NCI-H1092 treated with DMSO at 0.1 percent for 48 hours (cell line): ENCODE measurements at places on chromosomes 5 and 9.

DNA sequence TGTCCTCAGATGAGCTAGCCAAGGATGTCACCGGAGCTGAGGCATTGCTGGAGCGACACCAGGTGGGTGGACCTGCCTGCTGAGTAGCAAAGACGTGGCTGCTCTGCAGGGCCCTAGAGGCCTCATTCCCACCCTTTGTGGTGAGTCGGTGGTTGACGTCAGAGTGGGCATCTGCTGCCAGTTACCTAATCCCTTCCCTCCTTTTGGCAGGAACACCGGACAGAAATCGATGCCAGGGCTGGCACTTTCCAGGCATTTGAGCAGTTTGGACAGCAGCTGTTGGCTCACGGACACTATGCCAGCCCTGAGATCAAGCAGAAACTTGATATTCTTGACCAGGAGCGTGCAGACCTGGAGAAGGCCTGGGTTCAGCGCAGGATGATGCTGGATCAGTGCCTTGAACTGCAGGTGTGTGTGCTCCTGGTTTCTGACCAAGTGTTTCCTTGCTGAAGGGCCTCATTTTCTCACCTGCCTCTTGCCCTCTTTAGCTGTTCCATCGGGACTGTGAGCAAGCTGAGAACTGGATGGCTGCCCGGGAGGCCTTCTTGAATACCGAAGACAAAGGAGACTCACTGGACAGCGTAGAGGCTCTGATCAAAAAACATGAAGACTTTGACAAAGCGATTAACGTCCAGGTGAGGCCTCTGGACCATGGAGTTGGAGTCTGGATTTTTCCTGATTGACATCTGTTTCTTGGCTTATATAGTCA lies 48.9 kb downstream of the DYNC2I2 start:
- DNase-seq = peak; percentile 99

GRCh38 chr5:101517795-101518194 lies 614.7 kb upstream of the ST8SIA4 start:
- DNase-seq = no peak

- DNase-seq = no peak
These were observed 508.1 kb downstream of the NR2F1-AS1 start for GRCh38 chr5:93072831-93073459.

GRCh38 chr5:135024956-135025729 lies 8.9 kb downstream of the PITX1 start:
- DNase-seq = no peak

- DNase-seq = no peak
These were observed 9.2 kb upstream of the MATR3 start for GRCh38 chr5:139284295-139284694.

GRCh38 chr5:150155258-150156026 lies at the start of gene PDGFRB:
PDGFRB (minus strand) TSS chr5:150155845; CDS start chr5:150137047, 18,798 bp downstream.
- DNase-seq = no peak

- DNase-seq = peak; percentile 74
These were observed at the start of gene NIM1K for GRCh38 chr5:43191740-43192557. NIM1K (plus strand) TSS chr5:43192225; CDS start chr5:43245776, 53,551 bp downstream.

DNA sequence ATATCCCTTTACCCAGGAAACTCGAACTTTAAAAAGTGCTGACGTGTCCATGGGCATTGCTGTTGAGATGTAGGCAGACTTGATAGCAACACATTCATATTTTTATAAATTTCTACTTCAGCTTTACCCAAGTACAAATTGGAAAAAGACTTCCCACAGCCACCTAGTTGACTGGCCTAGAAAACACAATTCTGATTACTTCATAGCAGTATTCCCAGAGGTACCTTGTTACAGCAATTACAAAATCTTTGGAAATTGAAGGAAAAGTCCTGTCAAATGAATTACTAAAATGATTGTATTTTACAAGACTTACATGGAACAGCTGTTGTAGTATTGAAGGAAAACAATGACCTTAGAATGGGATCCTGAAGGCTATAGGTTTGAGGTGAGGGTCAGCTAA lies 130.7 kb upstream of the NREP start:
- DNase-seq = no peak

GRCh38 chr5:89015409-89015808 lies 132.4 kb upstream of the MEF2C start:
- DNase-seq = no peak

- no peak for DNase-seq
These were observed 38.6 kb downstream of the B4GALT1 start for GRCh38 chr9:33128570-33128969.

- DNase-seq = no peak
These were observed 19.2 kb downstream of the EFCAB9 start for GRCh38 chr5:172213126-172213525.

DNA sequence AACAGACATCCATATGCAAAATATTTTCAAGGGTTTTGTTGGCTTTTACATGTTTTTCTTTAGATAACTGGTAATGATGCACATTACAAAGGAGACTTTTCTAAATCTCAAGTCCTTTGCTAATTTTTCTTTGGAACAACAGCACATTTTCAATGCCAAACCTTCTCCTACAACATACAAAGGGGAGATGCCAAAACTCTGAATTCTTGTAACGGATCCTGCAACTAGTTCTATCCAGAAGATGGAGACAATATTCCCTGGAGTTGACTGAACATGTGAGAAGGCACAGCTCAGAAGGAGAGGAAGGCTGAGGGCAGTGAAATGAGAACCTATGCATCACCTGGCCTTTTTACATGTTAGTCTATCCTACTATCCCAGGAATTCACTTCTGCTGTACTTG lies 21.0 kb downstream of the DNAJA1 start:
- DNase-seq = no peak

GRCh38 chr5:145937432-145938250 lies 1.3 kb downstream of the SH3RF2 start:
- no peak for DNase-seq

GRCh38 chr9:118463419-118463818 lies 759.2 kb downstream of the TLR4 start:
- no peak for DNase-seq

- DNase-seq = peak; percentile 81
These were observed 372.0 kb upstream of the KIF2A start for GRCh38 chr5:61933787-61934626.

- DNase-seq = no peak
These were observed 77.7 kb downstream of the ZNF354C start for GRCh38 chr5:179137643-179138567.

DNA sequence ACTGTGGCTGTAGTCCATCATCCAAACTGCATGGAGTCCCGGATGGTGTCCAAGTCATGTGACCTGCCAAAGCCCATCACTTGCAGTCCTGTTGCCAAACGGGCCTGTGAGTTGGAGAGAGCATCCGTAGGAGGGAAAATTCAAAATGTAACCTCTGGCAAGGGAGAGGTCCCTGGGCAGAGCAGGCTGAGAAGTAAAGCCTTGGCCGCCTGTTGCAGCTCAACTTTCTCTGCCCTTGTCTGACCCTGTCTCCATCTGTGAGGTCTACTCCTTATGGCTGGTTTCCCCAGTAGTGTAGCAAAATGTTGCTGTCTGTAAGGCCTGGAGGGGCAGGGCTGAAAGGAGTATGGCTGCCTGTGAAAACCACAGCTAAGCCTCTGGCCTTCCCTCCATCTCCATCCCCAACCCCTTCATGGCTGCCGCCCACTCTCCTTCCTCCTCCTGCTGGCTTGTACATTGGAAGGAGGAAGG lies 163.5 kb downstream of the SEMA6A start:
- no peak for DNase-seq

DNA sequence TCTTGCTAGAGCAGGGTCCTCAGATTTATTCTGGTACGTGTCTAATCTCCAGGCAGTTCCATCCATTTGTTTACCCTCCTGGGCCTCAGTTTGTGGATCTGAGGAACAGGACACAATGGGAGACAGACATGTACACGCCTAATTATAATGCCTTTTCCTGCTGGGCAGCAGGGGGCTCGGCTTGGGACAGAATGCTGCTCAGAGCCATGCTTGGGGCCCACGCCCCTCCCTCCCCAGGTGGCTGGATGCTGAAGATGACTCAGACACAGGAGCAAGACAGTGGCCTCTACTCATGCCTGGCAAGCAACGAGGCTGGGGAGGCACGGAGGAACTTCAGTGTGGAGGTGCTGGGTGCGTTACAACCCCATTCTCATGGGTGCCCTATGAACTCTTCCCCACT lies 72.7 kb upstream of the ASS1 start:
- no peak for DNase-seq

DNA sequence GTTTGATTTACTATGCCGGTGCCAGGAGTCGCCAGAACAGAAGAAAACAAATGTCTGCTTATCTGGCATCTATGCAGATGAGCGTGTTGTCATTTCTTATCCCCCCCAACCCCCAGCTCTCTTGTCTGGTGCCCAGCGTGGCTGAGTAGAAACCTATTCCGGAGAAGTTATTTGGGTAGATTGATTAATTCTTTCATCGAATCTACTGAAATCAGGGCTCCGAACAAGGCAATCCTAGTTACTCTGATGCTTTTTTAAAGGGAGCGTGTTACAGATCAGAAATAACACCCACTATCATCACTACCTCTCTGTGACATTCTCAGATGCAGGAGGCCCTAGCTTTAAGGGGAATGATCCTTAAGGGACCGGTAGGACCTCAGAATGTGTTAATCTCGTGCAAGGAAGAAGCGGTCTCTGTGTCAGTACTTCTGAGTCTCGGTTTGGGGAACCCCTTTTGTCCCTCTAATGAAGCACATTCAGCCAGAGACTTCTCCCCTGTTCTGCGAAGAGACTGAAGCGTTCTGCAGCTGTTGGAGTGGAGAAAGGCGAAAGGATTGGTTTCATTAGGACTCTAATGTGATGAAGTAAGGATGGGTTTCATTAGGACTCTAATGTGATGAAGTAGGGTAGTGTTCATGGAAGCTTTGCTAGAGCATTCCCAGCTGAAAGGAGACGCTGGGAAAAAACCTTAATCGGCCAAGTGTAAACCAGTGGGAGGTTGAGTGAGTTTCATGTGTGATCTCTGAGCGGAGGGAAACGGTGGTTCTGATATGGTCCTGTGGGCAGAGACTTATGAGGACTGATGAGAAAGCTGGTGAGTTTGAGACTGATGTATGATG lies 1.5 kb downstream of the PIP5K1B start:
- DNase-seq = no peak
